ENCODE measurements at places on chromosomes 13 and 19.

DNA sequence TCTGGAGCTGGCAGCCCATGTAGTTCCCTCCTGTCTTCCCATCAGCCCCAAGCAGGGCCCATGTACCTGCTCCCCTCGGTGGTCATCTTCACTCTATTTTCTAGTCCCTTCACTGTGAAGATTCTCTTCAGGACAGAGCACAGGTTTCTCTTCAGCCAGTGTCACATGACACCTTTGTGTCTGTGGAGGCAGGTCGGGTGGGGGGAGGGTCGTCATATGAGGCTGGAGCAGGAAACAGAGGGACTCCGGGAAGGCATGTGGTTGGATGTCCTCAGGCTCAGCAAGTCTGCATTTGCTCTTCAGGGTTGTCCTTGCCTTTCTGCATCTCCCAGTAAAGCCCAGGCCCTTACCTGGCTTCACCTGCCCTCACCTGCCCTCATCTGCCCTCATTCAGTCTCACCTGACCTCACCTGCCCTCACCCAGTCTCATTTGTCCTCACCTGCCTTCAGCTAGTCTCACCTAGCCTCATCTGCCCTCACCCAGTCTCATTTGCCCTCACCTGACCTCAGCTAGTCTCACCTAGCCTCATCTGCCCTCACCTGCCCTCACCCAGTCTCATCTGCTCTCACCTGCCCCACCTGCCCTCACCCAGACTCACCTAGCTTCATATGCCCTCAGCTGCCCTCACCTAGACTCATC lies 120.3 kb downstream of the ZDHHC20 start:
- DNase-seq, result no peak

DNA sequence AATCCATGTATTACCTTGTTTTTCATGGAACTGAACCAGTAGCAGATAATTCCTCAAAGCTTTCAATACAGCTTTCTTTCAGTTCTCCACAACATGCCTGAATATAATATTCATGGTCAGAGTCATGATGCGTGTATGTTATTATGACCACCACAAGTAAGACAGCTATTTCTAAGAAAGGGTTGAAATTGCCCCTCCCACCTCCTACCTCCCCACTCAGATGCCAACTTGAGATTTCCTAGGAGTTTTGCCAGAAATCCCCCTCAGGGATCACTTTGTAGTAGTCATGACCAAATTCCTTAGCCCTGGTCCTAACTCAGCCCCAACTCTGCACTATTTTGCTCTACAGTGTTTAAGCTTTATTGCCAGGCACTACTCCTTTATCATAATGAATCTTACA lies 69.9 kb upstream of the RAP2A start:
- no peak for DNase-seq

GRCh38 chr13:50842251-50842989 lies 1.1 kb downstream of the DLEU7 start:
- DNase-seq, result no peak

DNA sequence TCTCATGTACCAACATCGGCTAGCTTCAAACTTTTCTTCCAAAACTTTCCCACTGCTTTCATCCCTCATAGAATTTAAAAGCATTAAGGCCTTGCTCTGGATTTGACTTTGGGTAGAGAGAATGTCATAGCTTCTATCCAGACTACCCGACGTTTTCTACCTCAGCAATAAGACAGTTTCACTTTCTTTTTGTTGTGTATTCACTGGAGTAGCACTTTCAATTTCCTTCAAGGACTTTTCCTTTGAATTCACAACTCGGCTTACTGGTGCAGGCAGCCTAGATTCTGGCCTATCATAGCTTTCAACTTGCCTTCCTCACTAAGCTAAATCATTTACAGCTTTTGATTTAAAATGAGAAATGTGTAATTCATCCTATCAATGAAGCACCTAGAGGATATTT lies 420.4 kb upstream of the GPC6 start:
- no peak for DNase-seq

- peak; percentile 3 for DNase-seq
These were observed 29.1 kb downstream of the NUP58 start for GRCh38 chr13:25330541-25330940.

DNA sequence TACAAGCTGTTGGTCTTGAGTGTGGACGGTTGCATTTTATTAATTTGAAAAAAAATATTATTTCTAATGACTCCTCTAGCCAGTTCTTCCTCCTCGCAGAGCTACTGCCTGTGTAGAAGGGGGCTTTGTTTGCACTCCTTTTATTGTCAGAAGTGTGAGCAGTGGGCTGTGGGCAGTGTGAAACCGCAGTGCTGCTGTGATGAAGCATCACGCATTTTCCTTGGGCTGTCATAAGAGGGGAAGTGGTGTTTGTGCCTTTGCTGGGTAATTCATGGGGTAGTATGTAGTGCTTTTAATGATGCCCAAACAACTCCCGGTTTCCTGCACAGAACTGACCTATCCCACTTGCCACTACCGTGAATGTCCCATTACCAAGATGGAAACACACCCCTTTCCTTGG lies 357.3 kb downstream of the ZNF536 start:
- no peak for DNase-seq
